Heart left ventricle (tissue), 16 donors: ENCODE measurements at places on chromosomes 6 and 20. TPM values are rescaled to one million over a fixed set of nuclear protein-coding genes. Genes with fewer than 3 reads are reported as not detected.

DNA sequence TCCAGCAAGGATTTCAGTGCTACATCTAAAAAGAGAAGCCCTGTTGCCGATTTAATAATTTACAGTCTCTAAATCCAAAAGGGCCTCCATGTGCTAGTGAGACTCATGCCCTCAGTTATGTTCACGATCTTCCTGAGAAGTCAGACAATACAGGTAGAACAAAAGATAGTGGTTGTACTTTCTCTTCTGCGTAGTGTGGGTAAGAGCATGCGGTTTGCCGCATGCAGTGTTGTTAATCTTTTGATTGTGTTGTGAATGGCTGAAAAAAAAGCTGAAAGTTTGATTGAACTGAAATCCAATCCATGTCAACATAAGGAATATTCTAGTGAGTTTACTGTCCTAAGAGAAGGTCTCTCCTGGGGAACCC, 74.8 kb upstream of the AGPAT4 start:
- DNase-seq: no peak

The CAGE1 gene
- polyA plus RNA-seq: not detected

The FAM110A gene
- polyA plus RNA-seq: 1.3 TPM

The GCNT2 gene
- 15.1 TPM for polyA plus RNA-seq

DNA sequence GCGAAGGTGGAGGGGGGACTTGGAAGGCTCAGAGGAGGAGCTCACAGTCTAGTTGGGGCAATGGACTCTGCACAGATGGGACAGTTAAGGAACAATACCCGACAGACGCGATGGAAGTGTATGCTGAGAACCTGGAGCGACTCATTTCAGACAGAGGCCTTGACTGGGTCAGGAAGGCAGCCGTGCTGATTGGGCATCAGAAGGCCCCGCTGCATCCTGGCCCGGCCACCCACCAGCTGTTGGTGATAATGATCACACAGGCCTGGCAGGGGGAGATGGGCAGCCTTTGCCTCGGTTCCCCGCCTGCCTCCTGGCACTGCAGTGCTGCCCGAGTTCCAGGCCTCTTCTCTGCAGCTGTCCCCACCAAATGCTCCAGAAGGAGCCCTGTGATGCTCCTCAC, 62.4 kb downstream of the MDGA1 start:
- DNase-seq: no peak

DNA sequence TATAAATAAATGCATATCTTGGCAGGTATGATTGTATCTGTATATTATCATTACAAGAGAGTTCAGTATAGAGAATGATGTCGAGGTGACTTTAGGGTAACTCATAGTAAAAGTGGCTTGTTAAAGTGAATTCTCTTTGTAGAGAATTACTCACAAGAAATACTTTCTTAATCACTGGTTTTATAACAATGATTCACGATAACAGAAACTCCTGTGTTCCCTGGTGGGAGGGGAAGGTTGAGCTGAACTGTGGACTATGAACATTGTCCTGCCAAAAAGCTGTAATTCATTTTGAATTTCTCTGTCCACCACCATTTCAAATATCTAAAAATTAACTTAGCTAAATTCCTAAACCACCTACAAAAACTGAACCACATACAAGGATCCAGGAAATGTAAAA, 7.7 kb downstream of the TPMT start:
- DNase-seq: no peak

DNA sequence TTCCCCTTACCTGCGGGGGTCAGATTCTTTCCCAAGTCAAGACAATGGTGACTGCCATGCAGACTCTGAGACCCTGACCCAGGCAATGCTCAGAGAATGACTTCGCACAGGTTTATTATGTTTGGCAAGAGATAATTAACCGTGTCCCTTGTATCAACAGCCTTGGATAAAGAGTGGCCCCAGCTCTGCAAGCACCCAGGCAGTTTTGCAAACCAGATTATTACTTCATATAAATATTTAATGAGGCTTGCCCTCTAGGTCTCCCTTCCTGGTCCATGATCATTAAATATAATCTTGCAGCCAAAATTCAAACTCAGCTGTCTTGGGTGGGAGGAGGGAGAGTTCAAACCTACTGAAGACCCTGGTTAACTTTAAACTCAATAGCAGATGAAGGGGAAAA, 156.5 kb downstream of the ANKRD60 start:
- no peak for DNase-seq

- DNase-seq: no peak
These were observed 363.9 kb downstream of the PREX1 start for GRCh38 chr20:48463916-48464315.

GRCh38 chr6:1404713-1405098, 15.3 kb downstream of the FOXF2 start:
- no peak for DNase-seq

The ERVFRD-1 gene
- not detected for polyA plus RNA-seq

The EMILIN3 gene
- 3.3 TPM for polyA plus RNA-seq

- no peak for DNase-seq
These were observed 659.9 kb downstream of the EPM2A start for GRCh38 chr6:145075425-145075824.
